Astrocyte of the cerebellum (primary cell): ENCODE measurements at places on chromosomes 11 and 22.

DNA sequence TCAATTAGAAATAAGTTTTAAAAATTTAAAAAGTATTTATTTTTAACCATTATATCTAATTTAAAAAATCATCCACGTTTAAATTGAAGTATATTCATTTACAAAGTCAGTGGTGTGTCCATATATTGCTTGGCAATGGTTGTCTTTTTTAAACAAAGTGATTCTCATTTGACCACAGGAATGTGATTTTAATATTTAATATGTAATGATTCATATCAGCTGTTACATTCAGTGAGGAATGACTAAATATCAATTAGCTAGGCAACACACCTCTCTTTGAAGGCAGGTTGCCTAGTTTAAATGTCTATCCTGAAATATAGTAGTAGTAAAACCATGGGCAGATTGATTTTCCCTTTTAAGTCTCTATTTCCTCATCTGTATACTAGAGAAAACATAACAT, 392.2 kb upstream of the CCDC179 start:
- no peak for DNase-seq

DNA sequence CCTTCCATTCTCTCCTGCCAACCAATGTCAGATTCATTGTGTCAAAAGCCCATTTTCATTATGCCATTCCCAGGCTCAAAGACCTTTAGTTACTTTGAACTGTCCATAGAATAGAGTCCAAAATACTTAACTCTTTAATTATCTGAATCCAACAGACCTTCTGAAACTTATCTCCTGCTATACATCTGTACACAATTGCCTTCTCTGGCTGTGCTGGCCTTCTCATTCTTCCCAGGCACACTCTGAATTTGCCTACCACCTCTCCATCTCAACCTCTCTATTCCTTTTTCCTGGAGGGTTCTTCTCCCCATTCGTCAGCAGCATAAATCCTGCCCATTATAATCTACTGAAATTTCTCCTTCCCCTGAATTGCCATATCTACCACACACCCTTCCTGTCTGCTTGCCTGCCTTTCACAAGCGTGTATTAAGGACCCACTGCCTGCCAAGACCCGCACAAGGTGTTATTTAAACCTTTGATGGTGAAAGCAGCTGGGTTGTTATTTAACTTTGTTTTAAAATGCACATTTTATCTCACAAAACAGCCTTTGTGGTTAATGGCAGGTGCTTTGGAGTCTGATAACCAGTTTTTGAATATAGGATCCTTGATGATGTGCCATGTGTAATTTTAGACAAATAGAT, 125.9 kb downstream of the CCDC81 start:
- DNase-seq = no peak

GRCh38 chr22:19997561-19998231, 18.9 kb downstream of the ARVCF start:
- DNase-seq = no peak

- no peak for DNase-seq
Measured at GRCh38 chr22:37909766-37910165, 3.7 kb downstream of the MICALL1 start.

DNA sequence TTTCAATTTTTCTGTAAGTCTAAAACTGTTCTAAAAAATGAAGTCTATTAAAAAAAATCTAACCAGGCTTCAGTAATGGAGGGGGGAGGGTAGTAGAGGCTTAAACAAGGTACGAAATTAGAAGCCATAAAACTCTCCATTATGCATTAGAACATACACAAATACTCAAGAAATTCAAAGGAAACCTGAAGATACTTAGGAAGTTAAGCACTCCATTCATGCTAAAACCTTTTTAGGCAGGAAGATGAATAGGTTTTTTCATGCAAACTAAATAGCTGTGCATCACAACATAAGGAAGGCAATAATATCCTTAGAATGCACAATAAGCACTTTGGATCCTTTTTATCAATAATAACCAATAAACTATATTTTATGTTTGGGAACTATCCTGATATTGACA, 2.4 kb downstream of the RAB6A start:
- no peak for DNase-seq

DNA sequence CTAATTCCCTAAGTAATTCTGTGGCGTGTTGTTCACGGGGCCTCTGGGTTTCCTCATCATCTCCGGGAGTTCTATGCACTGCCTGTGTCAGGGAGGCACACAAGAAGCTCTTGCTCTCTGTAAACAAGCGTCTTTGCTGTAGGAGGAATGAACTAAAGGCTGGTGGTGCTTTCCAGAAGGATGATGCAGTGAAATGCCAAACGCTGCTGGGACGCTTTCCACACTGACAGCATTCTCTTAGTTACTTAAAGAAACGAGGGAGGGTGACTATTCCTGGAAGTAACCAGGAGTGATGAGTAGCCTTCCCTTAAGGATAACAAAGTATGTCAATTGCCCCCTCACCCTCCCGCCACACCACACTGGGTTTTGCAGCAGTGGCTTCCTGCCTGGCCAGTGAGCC, 38.5 kb upstream of the NUP50 start:
- DNase-seq = no peak
